ENCODE measurements at places on chromosomes 5 and 9. TPM values are rescaled to one million over a fixed set of nuclear protein-coding genes. Genes with fewer than 3 reads are reported as not detected.

The SLC25A2 gene
- total RNA-seq = 0.61 TPM

GRCh38 chr5:147750065-147750464 lies 32.5 kb downstream of the JAKMIP2 start:
- no peak for DNase-seq

DNA sequence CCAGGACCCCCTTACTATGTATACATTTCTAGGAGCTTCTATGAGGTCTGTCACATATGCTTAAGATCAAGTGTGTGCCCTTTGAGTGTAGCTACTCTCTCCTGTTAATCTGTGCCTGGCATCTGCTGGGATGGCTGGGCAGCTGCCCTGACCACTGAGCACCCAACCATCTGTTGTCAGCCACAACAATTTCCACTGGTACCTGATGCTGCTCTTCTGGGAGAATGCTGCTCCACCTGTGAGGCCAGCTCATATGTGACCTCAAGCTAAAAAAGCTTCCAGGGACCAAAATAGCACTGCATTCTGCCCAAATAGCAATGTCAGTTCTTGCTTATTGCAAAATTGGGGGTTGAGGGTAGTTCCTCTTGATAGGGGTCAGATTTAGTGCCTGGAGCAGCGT lies 595.6 kb downstream of the RAB3C start:
- no peak for DNase-seq

DNA sequence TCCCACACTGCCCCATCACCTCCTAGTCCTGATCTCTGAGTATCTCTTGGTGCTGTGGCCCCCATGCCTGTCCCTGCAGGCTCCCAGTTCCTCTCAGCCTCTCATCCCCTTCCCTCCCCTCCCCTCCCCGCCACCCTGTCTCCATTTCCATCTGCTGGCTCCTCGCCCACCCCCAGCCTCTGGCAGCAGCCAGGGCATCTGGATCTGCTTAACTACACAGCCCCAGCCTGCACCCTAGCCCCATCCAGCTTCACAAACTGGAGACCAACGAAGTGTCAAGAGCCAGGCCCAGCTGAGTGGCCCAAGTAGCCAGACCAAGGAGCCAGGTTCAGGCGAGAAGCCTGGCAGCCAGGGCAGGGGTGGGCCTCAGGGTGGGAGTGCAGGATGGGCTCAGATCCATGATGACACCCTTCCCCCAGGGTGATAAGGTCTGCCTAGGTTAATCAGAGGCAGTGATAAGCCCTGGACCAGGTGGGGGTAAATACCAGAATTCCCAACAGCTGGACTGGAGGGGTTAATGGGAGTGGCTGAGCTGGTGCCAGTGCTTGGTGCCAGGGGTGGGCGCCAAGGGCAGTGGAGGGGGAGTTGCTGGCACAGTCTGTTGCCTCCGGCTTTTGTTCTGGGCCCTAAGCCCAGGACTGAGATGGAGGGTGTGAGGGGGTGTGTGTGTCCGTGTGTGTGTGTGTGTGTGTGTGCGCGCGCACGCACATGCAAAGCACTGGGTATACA lies 2.5 kb downstream of the IL11RA start:
- DNase-seq = no peak

GRCh38 chr5:41256400-41256799 lies 43.1 kb upstream of the C6 start:
- DNase-seq = no peak

DNA sequence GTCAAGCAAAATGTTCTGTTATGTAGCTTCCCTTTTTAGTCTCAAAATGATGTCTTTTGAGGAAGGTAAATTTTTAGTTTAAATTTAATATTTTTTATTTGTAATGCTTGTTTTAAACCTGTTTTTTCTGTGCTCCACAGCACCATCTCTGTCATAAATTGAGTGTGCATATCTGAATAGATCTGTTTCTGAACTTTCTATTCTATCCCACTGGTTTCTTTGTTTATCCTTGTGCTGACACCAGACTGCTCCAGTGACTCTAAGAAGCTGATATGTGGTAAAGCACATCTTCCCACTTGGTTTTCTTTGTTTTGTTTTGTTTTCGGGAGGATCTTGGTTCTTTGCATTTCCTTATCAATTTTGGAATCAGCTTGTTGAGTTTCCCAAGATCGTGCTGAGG lies 7.1 kb upstream of the RNF145 start:
- no peak for DNase-seq

GRCh38 chr5:107372723-107373450 lies 297.9 kb downstream of the EFNA5 start:
- no peak for DNase-seq

GRCh38 chr5:23302438-23302837 lies 205.0 kb upstream of the PRDM9 start:
- DNase-seq = no peak

Measured in mesenteric fat pad (tissue), 1 donor.